ENCODE measurements at places on chromosomes 7 and 10.

DNA sequence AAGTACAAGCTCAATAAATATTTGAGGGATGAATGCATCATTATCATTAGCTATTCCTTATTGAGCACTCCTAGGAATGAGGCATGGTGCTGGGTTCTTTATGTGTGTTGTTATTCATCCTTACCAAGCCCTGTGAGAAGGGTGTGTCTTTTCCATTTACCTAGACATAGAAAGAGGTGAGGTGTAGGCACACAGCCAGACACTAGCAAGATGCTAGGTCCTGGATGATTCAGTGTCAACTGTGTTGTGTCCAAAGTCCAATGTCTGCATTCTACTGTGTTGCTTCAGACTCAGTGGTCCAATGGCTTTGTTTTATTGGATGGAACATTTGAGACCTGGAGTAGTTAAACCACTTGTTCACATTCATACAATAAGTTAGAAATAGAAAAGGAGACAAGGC lies 605.5 kb downstream of the LRMDA start:
- no peak for DNase-seq

- DNase-seq, result no peak
These were observed 658.1 kb upstream of the MGMT start for GRCh38 chr10:128808921-128809440.

GRCh38 chr7:423312-424260 lies 96.1 kb downstream of the PDGFA start:
- DNase-seq, result no peak

GRCh38 chr7:20543500-20543899 lies 72.0 kb upstream of the ABCB5 start:
- DNase-seq, result no peak

GRCh38 chr7:132450696-132451095 lies 125.6 kb downstream of the PLXNA4 start:
- DNase-seq, result no peak

- peak; percentile 21 for DNase-seq
These were observed 85.5 kb downstream of the PRTFDC1 start for GRCh38 chr10:24866604-24867583.

GRCh38 chr7:151756076-151756731 lies 120.7 kb downstream of the PRKAG2 start:
- no peak for DNase-seq

DNA sequence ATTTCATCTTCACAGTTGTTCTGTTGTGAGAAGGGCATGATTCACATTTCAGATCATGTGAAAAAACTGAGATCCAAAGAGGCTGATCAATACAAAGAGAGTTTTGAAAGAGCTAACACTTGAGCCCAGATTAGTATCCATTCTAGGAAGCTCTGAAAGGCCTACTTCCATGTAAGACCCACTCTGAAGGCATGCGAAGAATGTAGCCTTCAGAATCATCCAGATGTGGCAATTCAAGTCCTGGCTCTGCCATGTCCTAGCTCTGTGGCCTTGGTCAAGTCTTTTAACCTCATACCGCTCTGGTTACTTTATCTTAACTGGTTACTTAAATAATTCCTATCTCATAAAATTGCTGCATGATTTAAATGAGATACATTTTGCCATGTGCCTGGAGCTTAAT lies 111.1 kb downstream of the FZD1 start:
- DNase-seq, result no peak

- no peak for DNase-seq
These were observed 6.8 kb upstream of the OPALIN start for GRCh38 chr10:96365571-96365970.

- DNase-seq, result no peak
These were observed 11.8 kb upstream of the PDCD4 start for GRCh38 chr10:110859973-110860376.

DNA sequence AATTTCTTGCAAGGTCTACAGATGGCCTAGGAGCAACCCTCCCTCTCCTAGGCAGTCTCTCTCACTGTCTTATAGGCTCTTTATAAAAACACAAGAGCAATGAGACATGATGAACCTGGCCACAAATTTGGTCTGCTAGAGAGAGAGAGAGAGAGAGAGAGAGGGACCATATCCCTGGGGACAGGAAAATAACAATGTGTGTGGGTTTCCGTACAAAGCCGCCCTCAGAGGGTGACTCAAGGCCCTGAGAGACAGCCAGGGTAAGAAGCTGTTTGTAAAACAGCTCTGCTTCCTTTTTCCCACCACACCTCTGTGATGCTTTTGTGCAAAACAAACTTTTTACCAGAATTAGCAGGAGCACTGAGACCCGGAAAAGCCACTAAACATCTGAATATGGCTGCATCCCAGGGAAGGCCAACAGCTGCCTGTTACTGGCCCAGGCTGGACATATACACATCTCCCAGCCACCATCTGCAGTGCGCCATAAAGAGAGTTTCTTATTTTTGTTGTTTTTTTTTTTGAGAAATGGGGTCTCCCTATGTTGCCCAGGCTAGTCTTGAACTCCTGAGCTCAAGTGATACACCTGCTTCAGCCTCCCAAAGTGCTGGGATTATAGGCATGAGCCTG lies 18.4 kb downstream of the GIMAP5 start:
- no peak for DNase-seq

GRCh38 chr7:409339-410281 lies 110.0 kb downstream of the PDGFA start:
- no peak for DNase-seq

GRCh38 chr10:62831346-62831745 lies 15.2 kb upstream of the EGR2 start:
- DNase-seq, result no peak

DNA sequence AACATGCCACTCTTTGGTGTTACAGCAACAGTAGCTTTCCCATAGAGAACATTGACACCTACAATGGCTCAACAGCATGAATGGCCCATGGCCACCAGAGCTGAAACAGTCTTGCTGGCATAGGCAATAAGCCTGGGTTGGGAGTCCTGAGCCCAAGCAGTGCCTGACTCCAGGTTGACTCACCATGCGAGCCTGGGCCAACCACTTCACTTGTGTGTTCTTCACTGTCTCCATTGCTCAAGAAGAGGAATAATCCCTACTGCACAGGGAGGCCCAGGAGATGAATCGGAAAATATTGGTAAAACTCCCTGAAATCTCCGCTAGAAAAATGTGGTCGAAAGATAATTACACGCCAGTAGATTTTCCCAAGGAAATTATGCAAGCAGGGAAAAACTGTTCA lies 89.2 kb upstream of the INHBA start:
- DNase-seq, result no peak

DNA sequence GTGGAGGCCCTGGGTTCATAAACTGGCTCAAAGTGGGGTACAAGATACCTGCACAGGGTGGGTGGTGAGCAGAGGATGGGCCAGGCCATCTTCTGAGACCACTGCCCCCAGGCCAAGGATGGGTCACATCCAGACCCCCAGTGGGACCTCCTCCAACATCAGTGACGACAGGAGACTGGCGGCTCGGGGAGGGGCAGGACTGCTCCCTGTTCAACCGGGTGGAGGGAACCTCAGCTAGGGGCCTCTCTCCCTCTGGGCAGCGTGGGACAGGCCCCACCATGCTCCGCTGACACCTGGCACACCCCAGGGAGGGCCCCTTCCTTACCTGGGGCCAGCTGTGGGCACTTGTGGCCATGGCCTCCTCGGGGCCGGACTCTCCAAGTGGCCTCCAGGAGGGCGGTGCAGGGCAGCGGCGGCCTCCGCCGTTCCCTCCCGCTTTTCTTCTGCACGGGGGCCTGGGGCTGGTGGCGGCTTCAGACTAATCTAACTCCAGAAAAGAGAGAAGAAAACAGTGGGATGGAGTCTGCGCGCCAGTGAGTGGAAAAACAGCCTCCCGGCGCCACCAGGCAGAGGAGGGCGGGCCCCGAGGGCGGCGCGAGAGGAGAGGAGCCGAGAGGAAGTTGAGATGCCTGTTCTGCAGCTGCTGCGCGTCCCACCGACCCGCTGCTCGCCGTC lies at the start of gene CALHM2:
Gene CALHM2 (minus strand): TSS at position 540 of the 675 bp plus-strand sequence. CDS start 2,429 bp downstream, outside the sequence.
- DNase-seq, result peak; percentile 65

DNA sequence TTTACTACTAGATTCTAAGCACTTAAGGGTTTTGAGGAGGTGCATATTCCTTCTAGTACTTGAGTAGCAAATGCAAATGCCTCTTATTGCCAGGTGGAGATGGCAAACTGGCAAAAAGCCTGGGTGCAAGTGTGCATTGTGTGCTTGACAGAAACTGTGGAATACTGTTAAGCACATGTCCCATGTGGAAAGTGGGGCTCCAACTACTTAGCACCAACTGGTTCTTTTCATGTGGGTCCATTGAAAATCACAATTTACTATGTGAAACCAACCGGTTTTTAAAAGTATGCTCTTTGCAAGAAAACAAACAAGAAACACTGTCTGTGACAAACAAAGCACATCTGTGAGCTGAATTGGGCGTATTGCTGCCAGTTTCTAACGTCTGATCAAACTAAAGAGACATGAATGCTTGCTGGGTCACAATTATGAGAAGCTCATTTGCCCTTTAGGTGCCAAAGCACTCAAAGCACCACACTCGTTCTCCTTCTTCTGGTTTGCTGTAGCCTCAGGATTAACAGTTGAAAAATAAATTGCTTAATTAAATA lies 197.4 kb downstream of the SEMA3E start:
- DNase-seq, result no peak

GRCh38 chr10:131746785-131747184 lies 154.0 kb upstream of the PPP2R2D start:
- DNase-seq, result no peak

- no peak for DNase-seq
These were observed 233.8 kb downstream of the C7orf25 start for GRCh38 chr7:42677751-42678699.

- DNase-seq, result no peak
These were observed 176.1 kb downstream of the SH3PXD2A start for GRCh38 chr10:103679096-103679790.

DNA sequence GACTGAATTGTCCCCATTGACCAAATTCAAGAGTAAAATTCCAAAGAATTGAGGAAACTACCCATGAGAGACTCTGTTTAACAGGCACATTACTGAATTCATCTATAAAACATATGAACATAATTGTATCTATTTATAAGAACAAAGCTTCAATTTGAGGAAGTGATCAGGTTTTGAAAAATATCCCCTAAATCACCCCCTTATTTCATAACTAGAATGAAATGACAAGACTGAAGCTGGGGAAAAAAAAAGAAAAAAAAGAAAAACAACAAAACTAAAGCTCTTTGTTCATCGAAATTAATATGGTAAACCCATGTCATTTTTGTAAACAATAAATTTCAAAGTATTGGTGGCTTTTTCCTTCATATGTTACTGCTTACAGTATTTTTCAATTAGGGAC lies 184.9 kb upstream of the SEMA3A start:
- no peak for DNase-seq

DNA sequence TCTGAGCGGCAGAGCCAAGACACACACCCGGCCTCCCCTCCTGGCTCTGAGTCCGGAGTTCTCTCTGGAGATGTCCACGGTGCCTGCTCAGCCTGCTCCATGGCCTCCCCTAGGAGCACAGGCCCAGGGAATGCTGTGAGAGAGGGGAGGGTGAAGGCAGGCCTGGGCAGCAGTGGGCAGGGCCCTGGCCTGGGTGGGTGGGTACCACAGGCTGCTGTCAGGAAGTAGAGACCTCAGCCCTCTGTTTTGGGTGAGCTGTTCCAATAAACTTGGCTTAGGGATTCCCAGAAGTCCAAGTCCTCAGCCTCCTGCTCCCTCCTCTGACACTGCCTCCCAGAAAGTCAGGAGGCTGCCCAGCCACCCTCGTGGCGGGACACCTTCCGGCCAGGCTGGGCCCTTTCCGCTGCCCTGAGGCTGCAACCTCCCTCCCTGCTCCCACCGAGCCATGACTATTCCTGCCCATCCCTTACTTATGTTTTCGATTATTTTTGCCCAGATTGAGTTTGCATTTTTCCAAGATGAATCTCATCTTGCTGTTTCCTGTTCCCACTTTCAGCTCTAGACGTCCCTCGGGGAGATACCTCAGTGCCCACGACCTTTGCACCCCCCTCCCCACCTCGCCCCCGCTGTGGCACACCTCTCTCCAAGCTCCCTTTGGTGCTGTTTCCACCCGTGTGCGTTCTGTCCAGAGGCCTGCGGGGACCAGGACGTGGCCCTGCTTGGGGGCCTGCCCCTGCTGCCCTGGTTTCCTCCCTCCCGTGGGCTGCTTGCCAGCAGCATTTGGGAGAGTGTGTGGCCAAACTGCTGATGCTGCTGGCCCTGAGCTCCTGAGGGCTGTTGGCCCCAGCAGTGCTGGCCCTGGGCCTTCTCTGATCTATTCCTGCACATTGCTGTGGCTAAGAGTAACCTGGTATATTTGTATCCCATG lies 5.8 kb upstream of the POLM start:
- no peak for DNase-seq

DNA sequence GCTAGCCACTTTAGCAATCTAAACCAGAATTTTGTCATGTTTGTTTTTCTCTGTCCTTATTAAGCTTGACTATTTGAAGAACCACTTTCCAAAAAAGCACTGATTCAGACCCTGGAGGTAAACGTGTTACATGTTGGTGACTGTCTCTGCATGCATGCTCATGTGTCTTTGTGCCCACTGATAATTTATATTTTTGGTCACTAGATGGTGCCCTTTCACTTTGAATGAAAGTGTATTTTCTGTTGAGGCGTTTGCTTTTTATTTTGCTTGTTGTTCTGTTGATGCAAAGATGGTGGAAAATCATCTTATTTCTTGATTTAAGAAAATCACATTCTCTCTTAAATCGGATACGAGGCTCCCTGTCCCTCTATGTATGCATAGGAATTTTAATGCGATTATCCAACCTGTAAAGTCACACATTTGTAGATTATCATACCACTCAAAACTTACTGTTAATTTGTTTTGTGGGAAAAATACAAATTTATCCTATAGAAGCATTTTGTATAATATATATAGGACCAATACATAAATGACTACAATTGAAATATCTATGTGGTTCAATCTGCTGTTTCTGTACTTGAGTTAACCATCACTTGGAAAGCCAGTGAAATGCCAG lies 269.3 kb downstream of the BICC1 start:
- no peak for DNase-seq

DNA sequence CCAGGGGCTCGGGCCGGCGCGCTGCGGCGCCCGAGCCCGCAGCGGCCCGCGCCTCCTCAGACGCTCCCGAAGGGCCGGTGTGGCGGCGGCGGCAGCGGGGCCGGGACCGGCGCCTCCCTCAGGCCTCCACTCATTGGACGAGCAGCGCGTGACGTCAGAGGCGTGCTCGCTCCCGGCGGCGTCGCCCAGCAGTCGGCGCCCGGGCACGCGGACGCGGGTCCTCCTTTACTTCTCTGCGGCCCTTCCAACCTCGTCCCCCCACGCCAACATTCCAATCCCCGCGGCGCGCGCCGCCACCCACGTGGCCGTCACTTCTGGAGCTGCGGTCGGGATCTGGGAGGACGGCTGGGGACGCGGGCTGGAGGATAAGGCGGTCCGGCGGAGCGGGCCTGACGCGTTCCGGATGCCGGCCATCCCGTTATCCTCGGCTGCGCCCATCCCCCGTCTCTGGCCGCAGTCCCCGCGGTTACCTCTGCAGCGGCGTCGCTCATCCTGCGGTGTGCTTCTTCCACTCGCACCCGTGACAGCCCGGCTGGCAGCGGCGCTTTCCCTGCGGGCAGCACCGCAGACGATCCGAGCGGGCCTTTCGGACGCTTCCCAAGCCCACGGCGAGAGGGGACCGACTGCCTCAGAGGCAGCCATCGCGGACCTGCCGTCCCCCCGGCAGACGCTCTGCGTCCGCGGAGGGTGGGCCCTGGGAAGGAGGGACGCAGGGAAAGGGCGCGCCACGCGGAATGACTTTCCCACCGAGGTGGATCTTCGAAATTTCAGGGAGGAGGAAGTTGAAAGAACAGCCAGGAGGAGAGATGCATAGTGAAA lies at the start of gene PDZD8:
Gene PDZD8 (minus strand): TSS at position 81 of the 819 bp plus-strand sequence. CDS start 213 bp downstream, outside the sequence.
- peak; percentile 89 for DNase-seq
